ENCODE measurements at places on chromosomes 6 and 20.
A peak's percentile ranks its signal among the peaks of the same experiment; 100 is the strongest.

DNA sequence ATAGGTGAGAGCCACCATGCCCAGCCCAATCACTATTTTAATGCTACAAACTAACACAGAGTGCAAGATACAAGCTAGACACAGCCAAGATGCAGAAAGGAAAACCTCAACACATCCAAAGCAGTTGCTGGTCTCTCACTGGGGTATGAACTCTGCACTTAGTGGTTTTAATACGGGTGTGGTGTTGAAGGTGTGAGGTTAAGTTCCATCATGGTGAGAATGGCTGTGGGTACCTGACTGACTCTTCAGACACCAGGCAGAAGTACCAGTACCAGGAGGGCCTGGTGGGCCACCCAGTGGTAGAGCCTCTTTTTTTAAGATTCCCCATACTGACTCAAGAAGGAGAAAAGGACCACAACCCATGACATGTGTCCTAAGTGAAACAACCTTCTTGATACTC, 13.0 kb downstream of the GNAS-AS1 start:
- DNase-seq = no peak

DNA sequence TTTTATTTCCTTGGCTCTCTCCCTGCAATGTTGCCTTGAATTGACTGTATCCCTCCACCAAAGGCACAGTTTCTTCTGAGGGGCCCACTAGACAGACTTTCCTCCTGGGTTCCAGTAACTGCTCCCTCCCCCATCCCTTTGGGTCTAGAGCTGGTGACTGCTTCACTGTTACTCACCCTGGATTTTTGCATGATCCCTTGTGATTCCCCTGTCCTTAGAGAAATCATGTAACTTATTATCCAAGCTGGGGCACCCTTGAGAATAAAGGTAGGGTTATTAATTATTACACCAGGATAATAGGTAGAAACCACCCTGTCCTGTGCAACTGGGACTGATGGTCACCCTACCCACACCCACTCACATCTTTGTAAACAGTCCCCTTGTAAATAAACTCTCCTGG, 67.5 kb upstream of the FYN start:
- DNase-seq = no peak

- DNase-seq = no peak
Measured at GRCh38 chr20:1931830-1932229, 36.6 kb downstream of the SIRPA start.

DNA sequence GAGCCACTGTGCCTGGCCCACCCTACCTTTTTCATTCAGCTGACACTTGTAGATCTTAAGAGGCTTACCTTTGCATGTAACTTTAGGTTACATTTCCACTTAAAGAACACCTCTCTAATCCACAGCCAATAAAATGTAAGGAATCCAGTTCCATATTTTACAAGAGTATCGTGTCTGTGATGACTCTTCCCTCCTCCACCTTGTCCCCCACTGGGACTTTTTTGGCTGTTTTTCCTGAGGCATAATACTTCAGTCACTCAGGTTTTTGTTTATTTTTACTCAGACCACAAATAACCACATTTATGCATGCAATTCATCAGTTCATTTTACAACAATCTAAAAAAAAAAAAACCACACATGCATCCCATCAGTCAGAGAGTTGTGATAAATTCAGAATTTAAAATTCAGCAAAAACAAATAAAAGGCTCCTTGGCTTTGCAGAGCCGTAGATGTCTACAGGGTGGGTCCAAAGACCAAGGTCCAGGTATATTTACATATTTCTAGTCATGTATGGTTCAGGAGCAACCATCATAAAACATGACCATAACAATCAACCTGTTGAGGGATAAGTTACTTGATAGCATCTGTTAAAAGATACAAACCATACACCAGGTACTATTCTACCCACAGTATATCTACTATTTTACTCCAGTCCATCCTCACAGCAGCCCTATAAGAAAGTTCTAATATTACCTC, 9.9 kb downstream of the ATXN1 start:
- DNase-seq = no peak

DNA sequence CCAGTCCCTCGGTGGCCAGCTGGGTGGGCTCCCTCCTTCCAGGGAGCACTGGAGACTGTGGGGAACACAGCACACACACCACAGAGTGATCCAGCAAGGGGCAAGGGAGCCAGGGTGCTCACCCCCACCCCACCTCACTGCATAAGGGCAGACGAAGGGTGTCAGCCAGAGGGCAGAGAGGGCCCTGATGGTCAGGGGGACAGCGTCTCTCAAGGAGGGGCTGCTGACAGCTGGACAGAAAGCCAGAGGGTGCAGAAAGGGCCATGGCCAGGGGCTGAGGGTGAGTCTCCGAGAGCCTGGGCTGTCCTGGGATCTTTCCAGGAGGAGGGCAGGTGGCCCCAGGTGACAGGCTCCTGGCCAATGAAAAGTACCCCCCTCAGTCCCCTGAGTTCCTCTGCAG, 73.4 kb upstream of the PMEPA1 start:
- DNase-seq = no peak

DNA sequence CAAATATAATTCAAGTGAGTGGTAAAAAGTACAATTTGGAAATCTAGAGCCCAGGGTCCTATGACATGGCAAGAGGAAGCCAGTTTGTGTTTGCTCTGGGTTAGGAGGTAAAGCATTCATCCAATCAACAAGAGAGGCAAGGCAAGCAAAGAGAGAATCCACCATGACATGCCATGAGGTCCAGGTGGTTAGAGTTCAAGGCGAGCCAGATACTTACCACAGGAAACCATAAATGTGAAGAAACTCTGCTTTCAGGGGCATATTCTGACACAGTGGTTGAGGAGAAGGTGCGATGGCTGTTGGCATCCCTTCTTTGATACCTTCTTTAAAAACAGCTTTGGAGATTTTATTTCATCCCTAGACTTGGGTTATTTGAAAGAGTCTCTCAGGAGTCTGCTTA, 193.8 kb upstream of the MAN1A1 start:
- no peak for DNase-seq

GRCh38 chr6:111700135-111700690, 94.5 kb upstream of the TRAF3IP2 start:
- DNase-seq = no peak

- peak; percentile 46 for DNase-seq
Measured at GRCh38 chr20:46512943-46513844, at the start of gene ZNF334. Gene ZNF334, minus strand, starts transcription at chr20:46513559. Its CDS starts 1,457 bp downstream, at chr20:46512102.

DNA sequence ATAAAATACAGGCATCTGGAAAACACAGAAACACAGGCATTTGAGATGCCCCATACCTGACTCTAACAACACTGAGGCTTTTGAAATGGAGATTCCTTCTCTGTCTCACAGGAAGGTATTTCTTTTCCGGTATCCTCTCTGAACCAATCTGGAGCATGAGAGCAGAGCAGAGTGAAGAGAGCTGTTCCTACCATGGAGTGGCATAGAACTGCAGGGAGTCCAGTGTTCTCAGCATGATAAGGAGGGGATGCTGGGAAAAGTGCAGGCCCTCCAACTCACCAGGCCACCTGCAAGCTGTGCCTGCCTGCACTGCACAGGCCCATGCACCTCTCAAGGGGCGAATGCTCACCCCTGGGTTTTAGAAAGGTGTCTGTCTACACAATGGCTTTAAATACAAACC, 89.2 kb downstream of the FOXA2 start:
- no peak for DNase-seq

GRCh38 chr6:8215631-8216030, 113.3 kb upstream of the EEF1E1 start:
- DNase-seq = no peak

- DNase-seq = no peak
Measured at GRCh38 chr6:152057832-152058498, 250.5 kb downstream of the ESR1 start.

GRCh38 chr20:39136798-39137197, 174.7 kb downstream of the DHX35 start:
- DNase-seq = no peak

DNA sequence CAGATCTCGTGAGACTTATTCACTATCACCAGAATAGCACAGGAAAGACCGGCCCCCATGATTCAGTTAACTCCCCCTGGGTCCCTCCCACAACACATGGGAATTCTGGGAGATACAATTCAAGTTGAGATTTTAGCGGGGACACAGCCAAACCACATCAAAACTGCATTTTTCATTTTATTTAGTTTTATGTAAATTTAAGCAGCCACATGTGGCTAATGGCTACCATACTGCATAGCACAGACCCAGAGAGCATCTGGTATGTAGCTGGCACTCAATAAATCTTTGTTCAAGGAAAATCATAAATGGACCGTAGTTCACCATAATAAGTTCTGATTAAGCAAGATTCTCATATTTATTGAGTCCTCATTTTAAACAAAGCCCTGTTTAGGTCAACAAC, 15.3 kb downstream of the GFOD1 start:
- no peak for DNase-seq

DNA sequence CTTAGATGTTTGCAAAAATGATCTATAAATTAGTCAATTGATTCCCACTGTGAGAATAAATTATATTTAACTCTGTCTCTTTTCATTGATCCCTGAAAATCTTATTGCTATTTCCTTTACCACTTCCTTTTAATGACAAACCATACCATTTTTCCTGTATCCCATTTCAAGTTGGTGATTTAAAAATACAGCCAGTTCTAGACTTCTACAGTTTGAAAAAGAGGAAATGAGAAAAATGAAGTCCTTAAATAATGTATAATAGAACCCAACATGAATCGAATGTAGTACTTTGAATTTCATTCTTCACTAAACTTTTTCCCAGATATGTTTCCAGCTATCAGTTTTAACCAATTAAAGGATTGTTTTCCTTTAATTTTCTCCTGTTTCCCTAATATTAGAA, 29.5 kb upstream of the SDHAF4 start:
- DNase-seq = no peak

GRCh38 chr6:168359794-168360193, 40.2 kb upstream of the DACT2 start:
- DNase-seq = no peak

- no peak for DNase-seq
Measured at GRCh38 chr6:51330971-51331370, 512.3 kb downstream of the TFAP2B start.

GRCh38 chr6:8084586-8084985, 17.8 kb downstream of the EEF1E1 start:
- DNase-seq = no peak

- no peak for DNase-seq
Measured at GRCh38 chr20:25533920-25534700, 51.2 kb downstream of the NINL start.

DNA sequence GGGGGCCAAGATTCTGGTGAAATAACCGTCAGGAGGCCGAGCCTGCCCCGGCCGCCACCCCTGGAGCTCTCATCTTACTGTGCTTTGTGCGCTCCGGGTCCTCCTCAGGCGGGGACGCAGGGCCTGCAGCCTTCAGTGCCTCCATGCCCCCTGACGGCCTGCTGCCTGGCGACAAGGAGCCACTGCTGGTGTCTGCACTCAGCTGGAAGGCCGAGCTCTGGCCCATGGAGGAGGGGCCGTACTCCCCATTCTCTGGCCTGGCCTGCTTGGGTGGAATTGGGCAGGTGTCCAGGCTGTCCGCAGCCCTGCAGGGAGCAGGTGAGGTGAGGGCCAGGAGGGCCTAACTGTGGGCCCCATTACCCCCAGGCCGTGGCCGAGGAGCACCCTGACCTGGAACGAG, 5.3 kb downstream of the ZNF512B start:
- no peak for DNase-seq

DNA sequence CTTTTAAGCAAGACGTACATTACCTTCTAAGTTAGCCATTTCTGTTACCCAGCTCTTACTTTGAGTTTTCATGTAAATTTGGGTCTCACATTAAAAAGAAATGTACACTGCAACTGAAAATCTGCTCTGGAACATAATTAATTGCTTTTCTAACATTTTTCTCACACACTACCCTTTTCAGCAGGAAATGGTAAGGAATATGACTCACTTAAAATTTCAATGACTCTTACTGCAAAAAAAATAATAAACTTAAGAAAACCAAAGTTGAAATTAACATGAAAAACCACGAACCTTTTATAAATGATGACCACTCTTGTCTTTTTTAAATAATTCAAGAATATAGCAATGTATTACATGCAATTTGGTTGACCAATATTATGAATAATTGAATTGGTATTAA, 1.3 kb downstream of the CGA start:
- no peak for DNase-seq

DNA sequence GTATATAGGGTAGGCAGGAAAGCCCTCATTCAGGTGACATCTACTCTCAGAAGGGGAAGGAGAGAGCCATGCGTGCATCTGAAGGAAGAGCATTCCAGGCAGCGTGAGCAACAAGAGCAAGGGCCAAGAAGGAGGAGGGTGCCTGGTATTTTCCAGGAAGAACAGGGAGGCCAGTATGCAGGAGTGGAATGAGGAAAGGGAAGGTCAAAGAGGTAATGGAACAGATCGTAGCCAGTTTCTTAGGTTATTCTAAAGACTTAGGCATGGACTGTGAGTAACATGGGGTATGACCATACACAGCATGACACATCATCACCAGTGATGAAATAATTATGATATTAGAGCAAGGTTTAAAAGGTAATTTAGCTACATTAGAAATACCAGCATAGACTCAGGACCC, 24.1 kb downstream of the ALDH8A1 start:
- DNase-seq = no peak

DNA sequence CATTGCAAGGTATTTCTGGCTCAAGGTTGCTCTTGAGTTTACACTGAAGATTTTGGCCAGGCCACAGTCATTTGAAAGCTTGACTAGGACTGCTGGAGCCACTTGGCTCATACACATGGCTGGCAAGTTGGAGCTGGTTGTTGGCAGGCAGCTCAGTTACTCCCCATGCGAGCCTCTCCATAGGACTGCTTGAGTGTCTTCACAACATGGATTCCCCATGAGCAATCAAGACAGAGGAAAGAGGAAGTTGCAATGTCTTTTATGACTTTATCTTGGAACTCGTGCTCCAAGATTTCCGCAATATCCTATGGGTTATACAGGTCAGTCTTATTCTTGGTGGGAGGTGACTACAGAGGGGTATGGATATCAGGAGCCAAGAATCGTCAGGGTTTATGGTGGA, 1.4 kb upstream of the MANBAL start:
- DNase-seq = no peak

GRCh38 chr6:6543181-6543879, 45.2 kb upstream of the LY86 start:
- no peak for DNase-seq

DNA sequence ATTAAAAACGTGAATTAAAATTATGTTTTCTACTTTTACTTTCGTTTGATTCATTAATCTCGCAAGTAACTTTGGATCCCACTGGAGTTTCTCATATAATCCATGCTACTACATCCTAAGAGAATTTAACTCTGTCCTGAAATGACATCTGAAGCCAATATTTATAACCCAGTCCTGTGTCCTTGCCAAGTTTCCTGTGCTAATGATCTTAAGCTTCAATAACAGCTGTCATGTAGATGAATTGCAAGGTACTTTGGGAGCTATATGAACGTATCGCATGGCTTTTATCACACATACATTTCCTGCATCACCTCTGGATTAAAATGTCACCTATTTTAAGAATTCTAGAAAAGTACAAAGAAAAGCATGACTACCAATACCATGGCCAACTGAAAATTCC, 833.8 kb upstream of the CITED2 start:
- no peak for DNase-seq

- DNase-seq = no peak
Measured at GRCh38 chr6:136347847-136348246, 58.2 kb upstream of the BCLAF1 start.

Measured in 8988T (cell line).